CD4-positive, alpha-beta T cell treated with Interleukin-6 at 100 ng/mL for 8 hours (primary cell): ENCODE measurements at places on chromosomes 5 and 9.

- DNase-seq: no peak
Measured at GRCh38 chr9:33211695-33212393, 28.1 kb upstream of the SPINK4 start.

- no peak for DNase-seq
Measured at GRCh38 chr9:126233175-126233574, 93.5 kb upstream of the MVB12B start.

DNA sequence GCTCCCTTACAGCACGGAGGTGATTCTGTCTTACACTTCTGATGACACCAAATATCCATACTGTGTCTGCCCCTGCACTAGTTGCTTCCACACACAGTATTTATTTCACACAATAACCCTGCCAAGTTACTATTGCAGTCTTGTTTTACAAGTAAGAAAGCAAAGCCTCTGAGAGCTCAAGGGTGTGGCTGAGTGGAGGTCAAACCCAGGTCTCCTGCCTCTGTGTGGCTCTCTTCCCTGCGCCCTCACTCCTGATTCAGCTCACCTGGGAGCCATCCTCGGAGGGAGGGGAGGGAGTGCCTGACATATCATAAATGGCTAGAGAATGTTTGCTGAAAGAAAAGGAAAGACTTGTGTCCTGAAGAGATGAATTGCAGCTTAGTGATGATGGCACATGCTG is 41.0 kb downstream of the MVB12B start:
- no peak for DNase-seq

- DNase-seq: no peak
Measured at GRCh38 chr9:107872457-107873192, 383.1 kb upstream of the KLF4 start.

DNA sequence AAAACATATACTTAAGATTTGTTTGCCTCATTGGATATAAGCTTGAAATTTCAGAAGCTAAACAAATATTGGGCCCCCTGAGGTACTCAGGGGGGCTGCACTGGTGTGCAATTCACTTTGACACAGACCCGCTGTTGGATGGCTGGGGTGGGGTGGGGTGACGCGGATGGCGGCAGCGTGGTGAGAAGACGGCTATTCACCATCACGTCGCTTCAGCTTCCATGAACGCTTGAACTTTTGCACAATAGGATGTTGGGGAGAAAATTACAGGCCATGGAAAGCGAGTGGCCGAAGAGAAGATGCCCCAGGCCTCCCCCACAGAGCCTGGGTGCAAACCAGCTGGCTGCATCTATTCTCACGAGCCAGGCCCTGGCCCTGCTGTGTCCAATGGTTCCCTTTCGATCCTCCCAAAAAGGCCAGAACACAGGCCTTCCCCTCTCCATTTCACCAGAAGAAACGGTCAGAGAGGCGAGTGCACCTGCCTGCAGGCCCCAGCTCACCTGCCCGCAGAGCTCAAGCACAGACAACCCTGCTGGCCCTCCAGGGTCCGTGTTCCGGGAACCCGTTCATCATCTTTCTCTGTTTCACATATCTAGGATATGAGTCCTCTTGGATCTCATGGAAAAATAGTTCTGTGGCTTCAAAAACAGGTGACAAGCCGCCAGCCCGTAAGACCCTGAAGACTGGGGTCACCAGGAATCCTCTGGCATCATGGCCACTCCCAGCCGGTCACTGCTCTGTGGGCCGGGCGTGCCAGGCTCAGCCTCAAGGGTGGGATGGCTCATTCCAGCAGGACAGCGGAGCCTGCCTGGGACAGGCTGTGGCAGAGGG is 46.8 kb upstream of the SARDH start:
- no peak for DNase-seq

GRCh38 chr5:95382801-95383200 is 8.4 kb upstream of the FAM81B start:
- DNase-seq: no peak

DNA sequence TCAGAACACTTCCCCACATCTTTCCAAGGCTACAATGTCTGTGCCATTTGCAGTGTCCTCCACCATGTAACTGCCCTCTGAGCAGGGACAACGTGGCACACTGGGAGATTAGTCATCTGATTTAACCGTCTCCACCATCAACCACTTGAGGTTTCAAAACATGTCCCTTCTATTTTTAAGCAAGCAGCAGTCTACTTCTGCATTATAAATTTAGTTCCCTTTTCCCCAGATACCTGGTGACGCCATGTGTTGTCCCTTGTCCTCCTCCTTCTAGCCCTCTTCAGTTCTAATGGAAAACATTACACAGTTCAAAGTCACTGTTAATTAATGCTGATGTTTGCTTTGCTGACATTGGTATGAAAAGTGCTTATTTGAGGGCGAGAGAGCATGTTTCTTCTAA is 52.8 kb downstream of the ATP10B start:
- DNase-seq: no peak

GRCh38 chr9:137190315-137190856 is 1.9 kb downstream of the SSNA1 start:
- DNase-seq: no peak

- DNase-seq: no peak
Measured at GRCh38 chr9:137689745-137690529, 71.1 kb downstream of the EHMT1 start.
